ENCODE measurements at places on chromosomes 16 and 17.

GRCh38 chr17:67369676-67370075 lies 3.3 kb upstream of the PSMD12 start:
- DNase-seq: no peak

DNA sequence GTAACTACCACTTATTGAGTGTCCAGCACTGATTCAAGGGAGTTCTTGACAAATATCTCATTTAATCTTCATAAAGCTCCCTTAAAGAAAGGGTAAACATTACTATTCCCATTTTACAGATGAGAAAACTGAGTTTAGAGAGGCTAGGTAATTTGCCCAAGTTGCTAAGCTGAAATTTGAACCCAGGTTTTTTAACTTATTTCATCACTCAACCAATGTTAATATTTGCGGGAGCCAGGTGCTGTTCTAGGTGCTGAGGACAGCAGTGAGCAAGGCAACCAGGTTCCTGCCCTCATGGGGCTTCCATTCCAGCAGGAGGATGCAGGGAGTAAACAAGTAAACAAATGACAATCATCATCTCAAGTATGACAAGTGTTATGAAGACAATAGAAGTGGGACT lies 104.0 kb upstream of the LHX1 start:
- no peak for DNase-seq

DNA sequence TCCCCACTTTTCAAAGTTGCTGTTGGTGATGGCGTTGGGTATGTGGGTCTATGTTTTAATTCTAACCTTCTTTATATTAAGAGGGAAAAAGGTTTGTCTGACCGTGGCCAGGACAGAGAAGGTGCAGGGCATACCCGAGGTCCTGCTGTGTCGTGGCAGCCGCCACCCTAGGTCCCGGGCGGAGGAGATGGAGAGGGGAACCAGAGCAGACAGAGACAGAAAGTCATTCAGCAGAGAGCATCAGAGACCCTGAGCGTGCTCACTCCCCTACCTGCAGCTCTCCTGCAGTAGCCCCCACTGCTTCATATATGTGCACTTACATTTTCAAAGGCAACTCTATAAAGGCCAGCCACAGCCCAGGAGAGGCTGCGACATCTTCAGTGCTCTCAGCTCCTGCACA lies 327.2 kb upstream of the TNRC6C start:
- no peak for DNase-seq

GRCh38 chr17:80968602-80969029 lies 23.0 kb upstream of the CHMP6 start:
- DNase-seq: no peak

- DNase-seq: no peak
These were observed 40.8 kb downstream of the MRC2 start for GRCh38 chr17:62668091-62668804.

- DNase-seq: no peak
These were observed 25.5 kb downstream of the NSMCE1 start for GRCh38 chr16:27242868-27243590.

DNA sequence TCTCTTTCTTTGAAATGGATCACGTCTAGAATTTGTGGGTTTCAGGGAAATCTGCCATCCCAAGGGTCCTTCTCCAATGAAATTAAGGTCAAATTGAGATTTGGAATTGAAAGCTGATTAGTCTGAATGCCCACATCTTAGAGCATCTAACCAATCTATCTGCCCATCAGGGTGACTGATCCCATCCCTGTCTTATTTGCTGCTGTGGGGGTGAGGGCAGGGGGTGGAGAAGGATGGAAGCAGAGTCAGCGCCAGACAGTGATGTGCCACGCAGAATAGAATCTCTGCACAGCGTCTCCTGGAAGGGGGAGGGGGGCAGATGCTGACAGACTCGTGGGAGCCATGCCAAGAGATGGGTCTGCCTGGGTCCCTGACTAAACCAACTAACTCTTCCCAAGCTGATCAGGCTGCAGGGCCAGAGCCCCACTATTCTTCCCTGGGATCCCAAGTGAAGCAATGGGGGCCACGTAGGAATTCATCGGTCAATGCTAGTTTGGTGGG lies 32.1 kb downstream of the CDK5RAP3 start:
- no peak for DNase-seq

GRCh38 chr16:14007450-14007849 lies 63.7 kb upstream of the MRTFB start:
- no peak for DNase-seq

DNA sequence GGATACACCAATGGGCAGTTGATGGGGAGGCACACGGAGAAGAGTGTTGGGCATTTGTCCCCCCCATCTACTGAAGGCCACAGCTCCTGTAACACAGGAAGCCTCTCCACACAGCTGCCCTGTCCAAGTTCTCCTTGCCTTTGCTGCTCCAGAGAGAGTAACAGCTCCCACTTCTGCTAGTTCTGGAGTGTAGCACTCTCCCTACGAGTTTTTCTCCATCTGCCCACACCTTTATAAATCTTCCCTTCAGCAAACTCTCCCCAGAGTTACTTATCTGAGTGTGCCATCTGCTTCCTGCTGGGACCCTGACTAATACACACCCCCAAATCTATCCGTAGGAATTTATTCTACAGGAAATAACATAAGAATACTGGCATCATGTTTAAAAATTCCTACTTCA lies 42.6 kb upstream of the ERN1 start:
- no peak for DNase-seq
